ENCODE measurements at places on chromosomes 5 and 9. TPM values are rescaled to one million over a fixed set of nuclear protein-coding genes. Genes with fewer than 3 reads are reported as not detected.

Gene MEIKIN
- 1.0 TPM for total RNA-seq

DNA sequence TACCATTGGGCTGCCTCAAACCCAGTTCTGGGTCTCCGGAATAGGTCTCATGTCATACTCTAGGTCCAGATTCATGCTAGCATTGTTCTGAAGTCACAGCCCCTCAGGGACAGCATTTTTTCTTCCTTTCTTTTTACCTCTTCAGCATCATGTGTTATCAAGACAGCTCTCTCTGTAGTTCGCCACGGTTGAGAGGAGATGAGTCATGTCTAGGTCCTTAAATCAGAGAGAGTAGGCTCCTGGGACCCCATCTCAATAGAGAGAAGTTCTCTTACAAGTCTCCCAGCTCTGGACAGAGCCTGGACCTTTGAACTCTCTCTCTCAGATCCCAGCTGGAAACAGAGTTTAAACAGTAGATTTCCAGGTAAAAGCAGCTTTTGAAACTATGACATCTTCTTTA lies 332.4 kb upstream of the CD180 start:
- no peak for DNase-seq

DNA sequence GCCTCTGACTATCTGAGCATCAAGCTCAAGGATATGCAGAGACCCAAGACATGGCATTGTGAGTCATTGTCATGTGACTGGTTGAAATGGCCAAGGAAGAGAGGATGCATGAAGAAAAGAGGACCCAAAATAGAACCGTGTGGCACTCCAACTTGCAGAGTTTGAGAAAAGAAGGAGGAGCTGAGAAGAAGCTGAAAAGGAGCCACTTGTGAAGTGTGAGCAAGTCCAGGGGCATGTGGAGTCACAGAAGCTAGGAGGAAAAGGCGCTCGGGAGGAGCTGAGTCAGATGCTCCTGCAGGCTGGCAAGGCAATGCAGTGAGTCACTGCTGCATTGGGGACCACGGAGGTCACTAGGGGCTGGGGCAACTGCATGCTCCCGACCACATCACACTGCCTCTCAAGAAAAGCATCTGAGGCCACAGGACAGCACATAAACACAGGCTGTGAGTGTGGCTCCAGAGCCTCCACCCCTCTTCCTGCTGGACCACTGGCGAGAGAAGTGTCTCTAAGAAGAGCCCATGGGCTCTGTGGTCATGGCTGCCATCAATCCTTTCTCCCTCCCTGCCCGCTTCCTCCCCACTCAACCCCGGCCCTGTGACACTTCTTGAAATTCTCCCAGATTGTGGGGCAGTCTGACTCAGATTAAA lies 197.6 kb downstream of the DRD1 start:
- DNase-seq = no peak

- DNase-seq = no peak
These were observed 24.0 kb upstream of the LTC4S start for GRCh38 chr5:179769796-179770195.

Gene PCDHA2
- not detected for total RNA-seq

GRCh38 chr9:38439291-38439915 lies 15.1 kb upstream of the IGFBPL1 start:
- no peak for DNase-seq

- no peak for DNase-seq
These were observed 99.0 kb upstream of the SSBP2 start for GRCh38 chr5:81849770-81850367.

Gene HRH2
- 12.5 TPM for total RNA-seq

Gene ATOX1
- total RNA-seq = 99.2 TPM

Gene EPB41L4A
- total RNA-seq = 30.2 TPM

DNA sequence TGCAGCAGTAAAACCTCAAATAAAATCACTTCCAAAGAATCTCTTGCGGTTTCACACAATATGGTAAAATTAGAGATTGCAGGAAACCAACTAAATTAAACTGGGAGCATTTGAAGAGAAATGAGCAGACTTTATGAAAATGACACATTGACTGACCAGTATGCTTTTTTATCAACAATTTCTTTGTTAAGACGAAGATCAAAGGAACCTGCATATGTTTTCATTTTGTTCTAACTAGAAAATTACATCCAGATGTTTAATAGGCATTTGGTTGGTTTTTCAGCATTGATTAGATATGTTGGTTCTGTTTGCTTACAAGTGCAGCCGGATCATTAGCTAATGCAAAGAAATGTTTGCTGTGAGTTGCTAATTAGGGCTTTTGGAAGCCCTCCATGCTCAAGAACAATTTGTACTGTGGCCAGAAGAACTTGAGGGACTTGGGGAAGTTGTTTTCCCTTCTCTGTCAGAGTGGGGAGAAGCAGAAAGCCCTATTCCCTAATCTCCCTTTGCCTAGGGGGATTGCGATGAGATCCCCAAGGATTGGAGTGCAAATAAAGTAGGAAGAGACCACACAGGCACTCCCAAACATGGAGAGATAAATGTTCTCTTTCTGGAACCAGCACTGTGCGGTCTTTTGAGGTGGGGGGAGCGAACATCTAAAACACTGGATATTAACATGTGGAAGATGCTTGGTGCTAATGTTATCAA lies 4.5 kb upstream of the TLE1 start:
- DNase-seq = no peak

GRCh38 chr9:94157050-94157801 lies 73.0 kb downstream of the PTPDC1 start:
- DNase-seq = no peak

DNA sequence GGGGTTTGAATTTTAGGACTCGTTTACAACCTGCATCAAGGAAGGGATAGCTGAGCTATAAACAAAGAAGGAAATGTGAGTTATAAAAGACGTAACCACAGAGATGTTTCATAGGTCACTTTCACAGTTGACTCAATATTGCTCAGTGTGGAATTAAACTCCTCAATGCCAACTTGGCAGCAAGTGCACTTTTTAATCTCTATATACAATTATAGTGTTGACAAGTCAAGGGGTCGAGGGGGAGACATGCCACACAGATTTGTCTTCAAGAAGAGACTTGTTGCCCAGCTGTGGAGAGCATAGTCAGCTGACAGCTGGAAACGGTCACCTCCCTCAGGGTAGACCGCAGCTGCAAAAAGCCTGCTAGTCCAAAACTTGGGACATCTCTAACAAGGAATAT lies 163.4 kb upstream of the DMAC1 start:
- no peak for DNase-seq

Gene GFI1B
- not detected for total RNA-seq

GRCh38 chr5:73471654-73472053 lies 23.1 kb upstream of the FOXD1 start:
- DNase-seq = no peak

Gene PTCD2
- total RNA-seq = 7.6 TPM

GRCh38 chr5:147461915-147462314 lies 48.0 kb downstream of the DPYSL3 start:
- DNase-seq = no peak

Gene FAM81B
- total RNA-seq = not detected

Gene FOXD4L6
- not detected for total RNA-seq

Gene NKD2
- 17.1 TPM for total RNA-seq

DNA sequence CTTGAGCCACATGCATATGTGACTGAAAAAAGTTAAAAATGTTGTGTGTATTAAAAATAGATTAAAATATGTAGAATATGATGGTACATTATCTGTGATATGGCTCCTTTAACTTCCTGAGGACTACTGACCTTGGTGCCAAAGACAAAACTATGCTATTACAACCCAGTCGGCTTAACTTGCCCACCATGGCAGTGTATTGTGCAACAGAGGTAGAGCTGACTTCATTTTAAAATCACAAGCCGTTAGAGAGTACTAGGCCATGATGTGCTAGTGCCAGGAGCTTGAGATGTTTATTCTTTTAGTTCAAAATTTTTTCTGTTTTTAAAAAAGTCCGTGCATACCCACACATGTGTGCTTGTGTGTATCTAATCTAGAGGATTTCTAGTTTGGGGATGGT lies 46.3 kb downstream of the NAA35 start:
- DNase-seq = no peak

DNA sequence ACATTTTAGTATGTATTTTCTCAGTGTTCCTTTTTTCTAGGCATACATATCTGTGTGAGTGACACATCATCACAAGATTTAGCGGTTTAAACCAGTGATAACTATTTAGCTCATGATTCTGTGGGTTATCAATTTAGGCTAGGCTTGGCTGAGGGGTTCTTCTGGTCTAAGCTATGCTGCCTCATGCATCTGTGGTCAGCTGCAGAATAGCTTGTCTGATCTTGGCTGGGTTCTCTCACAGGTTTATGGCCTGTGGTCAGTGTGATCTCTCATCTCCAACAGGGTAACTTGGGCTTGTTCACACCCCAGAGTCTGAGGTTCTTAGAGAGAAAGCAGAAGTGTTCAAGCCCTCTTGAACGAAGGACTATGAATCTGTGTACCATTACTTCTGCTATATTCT lies 363.3 kb downstream of the KDM4C start:
- DNase-seq = no peak

Gene ZDHHC11B
- total RNA-seq = 6.9 TPM

Gene CDC25C
- not detected for total RNA-seq

Gene SLCO6A1
- total RNA-seq = not detected

DNA sequence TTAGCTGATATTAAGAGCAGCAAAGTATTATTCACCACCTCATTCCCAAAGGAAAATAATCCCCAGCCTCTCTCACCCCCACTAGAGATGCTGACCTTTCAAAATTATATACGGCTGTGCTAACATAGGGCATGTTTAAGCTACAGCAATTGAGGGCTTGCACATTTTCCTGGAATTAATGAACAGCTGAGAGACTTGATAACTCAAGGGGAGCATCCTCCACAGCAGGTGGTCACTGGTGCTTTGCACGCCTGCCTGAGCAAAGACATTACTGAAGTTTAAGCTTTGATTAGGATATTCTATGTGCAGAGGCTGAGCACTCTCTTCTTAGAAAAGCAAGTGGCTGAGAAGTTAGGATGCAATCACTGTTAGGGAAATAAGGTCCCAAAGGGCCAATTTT lies 230.9 kb downstream of the FAM114A2 start:
- no peak for DNase-seq

DNA sequence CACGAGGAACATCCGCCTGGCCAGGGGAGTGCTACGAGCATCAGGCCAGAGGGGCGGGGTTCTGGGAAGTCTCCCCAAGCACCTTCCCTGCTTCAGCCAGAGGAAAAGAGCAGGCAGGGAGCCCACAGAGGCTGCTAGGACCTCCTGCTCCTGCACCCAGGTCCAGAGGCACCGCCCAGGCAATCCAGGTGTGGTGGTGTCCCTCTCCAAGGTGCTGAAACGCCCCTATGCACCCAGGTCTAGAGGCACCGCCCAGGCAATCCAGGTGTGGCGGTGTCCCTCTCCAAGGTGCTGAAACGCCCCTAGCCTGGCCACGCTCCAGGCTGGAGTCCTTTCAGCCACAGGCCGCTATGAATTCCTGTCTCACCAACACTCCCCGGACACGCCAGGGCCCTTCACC lies 10.7 kb upstream of the UBAC1 start:
- DNase-seq = no peak

DNA sequence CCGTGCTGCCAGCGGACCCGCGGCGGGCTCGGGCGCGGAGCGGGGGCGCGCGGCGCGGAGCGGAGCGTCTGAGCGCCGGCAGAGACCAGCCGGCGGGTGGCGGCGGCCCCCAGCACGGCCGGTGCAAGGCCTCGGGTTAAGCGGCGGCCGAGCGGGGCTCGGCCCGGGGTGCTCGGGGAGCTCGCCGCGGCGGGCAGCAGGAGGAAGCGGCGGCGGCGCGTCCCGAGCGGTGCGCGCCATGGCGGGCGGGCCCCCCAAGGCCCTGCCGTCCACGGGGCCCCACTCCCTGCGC lies 150 bp downstream of the SNX30 start:
- DNase-seq = no peak

Gene SPEF2
- 2.3 TPM for total RNA-seq

Gene NRARP
- 16.3 TPM for total RNA-seq

DNA sequence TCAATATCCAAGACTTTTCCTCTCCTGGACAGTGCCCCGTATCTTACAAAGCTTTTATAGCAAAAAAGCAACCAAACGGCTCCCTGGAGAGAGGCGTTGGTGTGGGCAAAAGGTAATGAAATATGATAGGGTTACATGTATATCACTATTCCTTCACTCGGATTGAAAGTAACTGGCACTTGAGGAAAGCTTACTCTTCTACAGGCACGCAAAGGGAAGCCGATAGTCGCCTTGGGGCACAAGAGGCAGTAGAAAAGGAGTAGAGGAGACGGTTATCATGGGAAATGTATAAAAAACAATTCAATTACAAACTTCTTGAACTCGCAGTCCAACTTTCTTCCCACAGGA lies 1.1 kb downstream of the DIAPH1 start:
- no peak for DNase-seq

Gene CENPK
- total RNA-seq = 0.80 TPM

DNA sequence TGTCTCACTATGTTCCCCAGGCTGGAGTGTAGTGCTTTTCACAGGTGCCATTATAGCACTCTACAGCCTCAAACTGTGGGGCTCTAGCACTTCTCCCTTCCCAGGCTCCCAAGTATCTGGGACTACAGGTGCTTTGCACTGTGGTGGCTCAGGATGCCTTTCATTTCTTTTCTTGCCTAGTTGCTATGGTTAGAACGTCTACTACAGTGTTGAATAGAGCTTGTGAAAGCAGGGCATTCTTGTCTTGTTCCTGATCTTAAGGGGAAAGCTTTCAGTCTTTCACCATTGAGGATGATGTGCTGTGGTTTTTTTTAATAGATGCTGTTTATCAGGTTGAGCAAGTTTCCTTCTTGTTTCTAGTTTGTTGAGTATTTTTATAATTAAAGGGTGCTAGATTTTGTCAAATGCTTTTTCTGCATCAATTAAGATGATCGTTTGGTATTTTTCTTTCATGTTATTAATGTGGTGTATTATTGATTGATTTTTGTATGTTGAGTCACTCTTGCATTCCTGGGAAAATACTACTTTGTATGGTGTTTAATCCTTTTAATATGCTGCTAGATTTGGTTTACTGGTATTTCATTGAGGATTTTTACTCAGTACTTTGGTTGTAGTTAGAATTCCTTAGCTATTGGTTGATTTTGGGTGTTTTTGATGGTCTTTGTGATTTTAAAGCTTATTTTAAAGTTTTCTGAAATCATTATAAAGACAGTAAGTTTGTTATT lies 35.6 kb downstream of the GPBP1 start:
- DNase-seq = no peak

DNA sequence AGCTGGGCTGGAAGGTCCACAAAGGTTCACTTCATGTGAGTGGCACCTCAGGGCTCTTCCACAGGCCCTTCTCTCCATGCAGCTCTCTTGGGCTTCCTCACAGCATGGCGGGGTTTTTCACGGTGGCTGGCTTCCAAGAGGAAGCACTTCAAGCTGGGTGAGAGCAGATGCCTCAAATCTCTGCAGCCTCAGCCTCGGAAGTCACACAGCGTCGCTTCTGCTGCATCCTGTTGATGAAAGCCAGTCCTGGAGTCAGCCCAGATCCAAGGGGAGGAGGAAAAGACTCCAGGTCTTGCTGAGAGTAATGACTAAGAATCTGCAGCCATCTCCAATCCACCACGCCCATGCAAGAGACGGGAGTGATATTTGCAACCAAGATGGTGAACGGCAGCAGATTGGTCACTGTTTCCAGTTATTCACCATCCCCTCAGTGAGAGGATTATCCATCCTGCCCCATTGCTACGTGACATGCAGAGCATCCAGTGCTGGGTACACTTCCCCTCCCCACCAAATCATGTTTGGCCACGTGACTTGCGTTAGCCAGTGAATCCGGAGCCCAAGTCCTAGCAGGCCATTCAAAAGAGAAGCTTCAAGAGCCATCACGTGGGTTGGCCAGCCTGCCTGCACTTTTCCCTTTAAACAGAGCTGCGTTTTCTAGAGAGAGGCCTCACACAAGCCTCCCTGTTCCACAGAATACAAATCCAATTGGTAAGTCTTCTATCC lies 173.9 kb downstream of the C9orf50 start:
- DNase-seq = no peak

Gene RECK
- total RNA-seq = 18.5 TPM

Gene NFIL3
- 179 TPM for total RNA-seq

Gene AK8
- 1.5 TPM for total RNA-seq

Gene LHX2
- 0.80 TPM for total RNA-seq

Gene ANKRD31
- 0.13 TPM for total RNA-seq

All from mesenteric fat pad (tissue), 1 donor.